Progenitor cell of endocrine pancreas (in vitro differentiated cells): ENCODE measurements at places on chromosomes 16 and 17.

- no peak for DNase-seq
Observed at GRCh38 chr16:88568710-88569613, 1.2 kb upstream of the ZC3H18 start.

- DNase-seq = no peak
Observed at GRCh38 chr17:74267987-74268499, 6.0 kb upstream of the DNAI2 start.

DNA sequence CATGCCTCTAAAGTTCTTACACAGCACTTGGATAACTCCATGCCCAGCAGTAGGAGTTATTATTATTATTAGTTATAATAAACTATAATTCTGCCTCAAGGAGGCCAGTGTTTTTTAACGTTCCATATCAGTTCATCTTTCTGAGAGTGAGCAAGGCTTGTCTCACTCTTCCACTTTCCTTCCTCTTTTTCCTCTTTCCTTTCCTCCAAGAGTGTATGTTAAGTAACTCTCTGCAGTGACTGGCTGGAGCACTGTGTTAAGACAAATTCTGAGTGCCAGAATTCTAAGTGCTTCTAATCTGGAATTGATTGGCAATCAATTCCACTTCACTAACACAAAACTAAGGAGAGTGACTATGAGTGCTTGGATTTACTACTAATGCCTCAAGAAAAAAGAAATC, 16.4 kb downstream of the CLEC19A start:
- DNase-seq = no peak

- DNase-seq = no peak
Observed at GRCh38 chr16:22328081-22328725, 31.0 kb downstream of the POLR3E start.

- DNase-seq = no peak
Observed at GRCh38 chr17:74042744-74043486, 160.6 kb upstream of the RPL38 start.

- no peak for DNase-seq
Observed at GRCh38 chr16:23128056-23128455, 21.2 kb downstream of the USP31 start.

GRCh38 chr17:67863624-67864247, 38.4 kb downstream of the BPTF start:
- DNase-seq = no peak

- no peak for DNase-seq
Observed at GRCh38 chr17:83146347-83146746, 66.9 kb downstream of the METRNL start.

DNA sequence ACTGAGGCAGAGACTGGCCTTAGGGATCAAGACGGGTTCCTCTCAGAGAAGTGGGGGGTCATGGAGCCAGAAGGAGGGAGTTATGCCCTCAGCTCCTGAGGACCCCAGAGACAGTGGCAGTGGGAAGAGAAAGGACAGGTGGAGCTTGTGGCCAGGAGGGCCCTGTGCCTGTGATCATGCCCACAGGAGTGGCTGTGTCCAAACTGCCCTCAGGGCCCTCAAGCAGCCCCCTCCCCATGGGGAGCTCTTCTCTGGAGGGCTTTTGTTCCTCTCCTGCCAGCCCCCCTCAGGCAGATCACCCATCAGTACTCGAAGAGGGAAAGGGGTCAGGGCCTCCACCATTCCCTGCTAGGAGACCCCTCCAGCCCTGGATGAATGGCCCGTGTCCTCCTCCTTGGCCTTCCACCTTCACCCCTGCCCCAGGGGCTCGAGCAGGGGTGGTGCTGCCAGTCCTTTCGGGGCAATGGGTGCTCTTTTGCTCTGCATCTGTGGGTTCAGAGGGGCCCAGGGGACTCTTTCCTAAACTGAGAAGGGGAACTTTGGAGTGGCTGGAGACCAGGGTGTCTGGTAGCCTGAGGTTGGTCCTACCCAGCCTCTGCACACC, 52.7 kb downstream of the BEAN1 start:
- no peak for DNase-seq

DNA sequence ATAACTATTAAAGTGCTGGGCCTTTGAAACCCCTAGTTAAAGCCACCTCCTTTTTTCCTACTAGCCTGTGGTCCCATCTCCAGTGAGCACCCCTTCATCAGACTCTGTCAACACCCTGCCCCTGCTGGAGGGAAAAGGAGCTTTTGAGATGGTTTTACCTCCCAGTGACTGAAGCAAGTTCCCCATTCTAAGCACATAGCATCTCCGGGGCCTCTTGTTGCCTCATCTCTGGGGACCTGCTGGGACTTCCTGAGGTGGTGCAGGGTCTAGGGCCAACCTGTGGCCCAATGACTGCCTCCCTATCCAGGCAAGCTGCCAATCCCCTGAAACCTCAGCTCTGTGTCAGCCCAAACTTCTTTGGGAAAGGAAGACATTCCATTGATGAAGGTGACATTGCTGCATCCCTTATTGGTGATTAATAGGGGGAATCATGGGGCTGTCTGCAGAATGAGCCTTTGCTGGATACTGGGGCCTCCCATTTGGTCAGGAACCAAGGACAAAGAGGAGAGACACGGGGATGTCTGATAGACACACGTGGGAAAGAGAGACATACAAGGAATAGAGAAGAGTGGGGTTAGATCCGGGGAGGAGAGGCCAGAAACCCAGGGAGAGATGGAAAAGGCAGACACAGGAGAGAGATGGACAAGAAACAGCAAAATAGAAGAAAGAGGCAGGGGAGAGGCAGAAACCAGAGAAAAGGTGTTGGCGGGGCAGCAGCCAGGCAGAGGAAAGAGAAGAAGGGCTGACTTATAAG, 2.4 kb downstream of the C1QL1 start:
- DNase-seq = no peak

DNA sequence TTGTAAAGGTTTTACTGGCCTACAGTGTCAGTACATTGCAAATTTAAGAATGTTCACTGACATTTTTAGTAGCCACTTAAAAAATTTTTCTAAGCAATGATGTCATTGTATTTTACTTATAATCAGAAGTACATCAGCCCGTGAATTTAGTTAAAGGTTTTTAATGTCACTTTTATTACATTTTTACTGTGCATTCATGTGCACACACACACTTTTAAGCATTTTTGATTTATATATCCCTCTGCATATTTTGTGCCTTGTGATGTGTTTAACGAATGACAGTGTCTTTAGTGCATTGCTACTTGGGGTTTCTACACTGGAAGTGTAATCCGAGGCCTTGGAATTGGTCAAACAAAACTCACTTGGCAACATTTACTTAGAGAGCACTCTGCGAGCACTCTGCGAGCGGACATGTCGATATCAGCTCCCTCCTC, 190.4 kb downstream of the WWOX start:
- no peak for DNase-seq

- DNase-seq = no peak
Observed at GRCh38 chr16:79519448-79519847, 81.1 kb downstream of the MAF start.

- no peak for DNase-seq
Observed at GRCh38 chr17:38575781-38576180, 30.0 kb downstream of the SRCIN1 start.

GRCh38 chr16:2232094-2232990, 3.9 kb upstream of the DNASE1L2 start:
- no peak for DNase-seq

DNA sequence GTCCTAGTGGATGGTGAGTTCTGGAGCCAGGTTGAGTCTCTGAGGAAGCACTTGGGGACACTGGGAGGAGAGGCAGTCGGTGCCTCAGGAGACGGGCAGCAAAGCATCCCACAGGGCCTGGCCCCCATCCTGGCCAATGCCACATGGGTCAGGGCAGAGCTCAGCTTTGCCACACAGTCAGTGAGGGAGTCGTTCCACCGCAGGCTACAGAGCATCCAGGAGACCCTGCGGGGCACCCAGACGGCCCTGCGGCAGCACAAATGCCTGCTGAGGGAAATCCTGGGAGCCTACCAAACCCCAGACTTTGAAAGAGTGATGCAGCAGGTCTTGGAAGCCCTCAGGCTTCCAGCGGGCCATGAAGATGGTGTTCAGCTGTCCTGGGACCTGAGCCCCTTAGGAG, 39.7 kb downstream of the PLD6 start:
- DNase-seq = no peak

DNA sequence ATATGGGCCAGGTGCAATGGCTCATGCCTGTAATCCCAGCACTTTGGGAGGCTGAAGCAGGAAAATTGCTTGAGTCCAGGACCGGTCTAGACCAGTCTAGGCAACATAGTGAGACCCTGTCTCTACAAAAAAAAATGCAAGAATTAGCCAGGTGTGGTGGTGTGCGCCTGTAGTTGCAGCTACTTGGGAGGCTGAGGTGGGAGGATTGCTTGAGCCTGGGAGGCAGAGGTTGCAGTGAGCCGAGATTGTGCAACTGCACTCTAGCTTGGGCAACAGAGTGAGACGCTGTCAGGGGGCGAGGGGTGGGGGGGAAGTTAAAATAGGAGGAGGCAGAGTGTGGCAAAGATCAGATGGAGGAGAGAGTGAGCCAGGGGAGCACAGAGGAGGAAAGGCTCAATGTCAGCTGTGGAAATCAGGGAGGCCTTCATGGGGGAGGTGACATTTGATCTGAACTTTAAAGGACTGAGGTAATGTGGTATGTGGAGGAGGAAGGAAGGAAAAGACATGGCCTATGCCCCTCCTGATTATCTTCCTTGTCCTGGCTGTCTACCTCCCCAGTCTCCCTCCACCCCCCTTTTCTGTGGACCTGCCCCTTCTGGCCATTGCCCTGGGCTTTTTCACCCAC, 4.7 kb upstream of the GOT2 start:
- DNase-seq = no peak

DNA sequence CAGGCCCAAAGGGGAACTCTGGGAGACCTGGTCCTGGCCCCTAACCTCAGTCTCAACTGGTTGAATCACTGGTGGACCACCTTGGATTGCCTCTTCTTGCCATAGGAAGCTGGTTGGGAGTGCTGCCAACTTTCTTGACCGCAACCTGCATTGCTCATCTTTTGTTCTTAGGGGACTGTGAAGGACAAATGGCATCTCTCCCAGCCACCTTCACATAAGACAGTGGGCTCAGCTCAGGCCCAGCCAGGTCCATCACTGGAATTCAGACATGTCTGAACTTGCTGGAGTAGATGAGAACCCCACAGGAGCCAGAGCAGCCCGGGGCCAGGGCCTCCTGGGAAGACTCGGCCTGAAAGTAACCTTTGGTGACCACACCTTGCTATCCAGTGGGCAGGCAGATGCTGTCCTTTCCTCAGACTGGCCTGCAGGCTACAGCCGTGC, 18.8 kb downstream of the ADORA2B start:
- DNase-seq = no peak

GRCh38 chr17:10713318-10713717, 15.9 kb downstream of the ADPRM start:
- DNase-seq = no peak

DNA sequence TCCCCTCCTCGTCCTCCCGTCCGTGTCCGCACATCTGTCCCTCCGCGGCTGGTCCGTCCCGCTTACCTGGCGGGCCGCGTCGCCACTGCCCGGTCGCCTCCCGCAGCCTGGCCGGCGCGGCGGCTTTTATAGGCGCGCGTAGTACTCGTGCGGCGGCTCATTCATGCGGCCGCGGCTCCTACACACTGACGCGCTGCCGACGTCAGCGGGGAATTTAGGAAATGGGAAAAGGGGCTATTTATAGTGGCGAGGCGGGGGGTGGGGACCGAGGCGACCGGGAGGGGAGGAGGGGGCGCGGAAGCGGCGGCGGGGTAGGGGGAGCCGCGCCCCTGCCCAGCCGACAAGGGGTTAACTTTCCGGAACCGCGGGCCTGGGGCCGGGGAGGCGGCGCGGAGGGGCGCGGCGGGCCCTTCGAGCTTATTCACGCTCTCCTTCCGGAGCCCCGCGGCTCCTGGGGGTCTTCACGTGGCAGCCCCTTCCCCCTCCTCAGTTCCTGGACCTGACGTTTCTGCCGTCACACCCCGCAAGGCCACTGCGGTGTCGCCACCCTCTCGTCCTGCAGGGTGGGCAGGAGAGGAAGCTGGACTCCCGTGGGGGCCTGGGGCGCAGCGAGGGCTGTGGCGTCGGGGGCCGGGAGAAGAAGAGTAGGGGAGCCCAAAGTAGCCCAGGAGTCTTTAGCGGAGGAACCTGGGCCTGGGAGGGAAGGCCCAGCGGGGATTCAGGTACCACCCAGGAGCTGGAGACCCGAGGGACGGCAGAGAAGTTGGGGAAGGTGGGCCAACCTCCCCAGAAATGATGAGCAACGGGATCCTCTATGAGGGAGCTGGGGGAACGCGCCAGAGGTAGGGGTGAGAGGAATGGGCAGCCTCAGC, 3.6 kb upstream of the HIC1 start:
- DNase-seq = no peak

DNA sequence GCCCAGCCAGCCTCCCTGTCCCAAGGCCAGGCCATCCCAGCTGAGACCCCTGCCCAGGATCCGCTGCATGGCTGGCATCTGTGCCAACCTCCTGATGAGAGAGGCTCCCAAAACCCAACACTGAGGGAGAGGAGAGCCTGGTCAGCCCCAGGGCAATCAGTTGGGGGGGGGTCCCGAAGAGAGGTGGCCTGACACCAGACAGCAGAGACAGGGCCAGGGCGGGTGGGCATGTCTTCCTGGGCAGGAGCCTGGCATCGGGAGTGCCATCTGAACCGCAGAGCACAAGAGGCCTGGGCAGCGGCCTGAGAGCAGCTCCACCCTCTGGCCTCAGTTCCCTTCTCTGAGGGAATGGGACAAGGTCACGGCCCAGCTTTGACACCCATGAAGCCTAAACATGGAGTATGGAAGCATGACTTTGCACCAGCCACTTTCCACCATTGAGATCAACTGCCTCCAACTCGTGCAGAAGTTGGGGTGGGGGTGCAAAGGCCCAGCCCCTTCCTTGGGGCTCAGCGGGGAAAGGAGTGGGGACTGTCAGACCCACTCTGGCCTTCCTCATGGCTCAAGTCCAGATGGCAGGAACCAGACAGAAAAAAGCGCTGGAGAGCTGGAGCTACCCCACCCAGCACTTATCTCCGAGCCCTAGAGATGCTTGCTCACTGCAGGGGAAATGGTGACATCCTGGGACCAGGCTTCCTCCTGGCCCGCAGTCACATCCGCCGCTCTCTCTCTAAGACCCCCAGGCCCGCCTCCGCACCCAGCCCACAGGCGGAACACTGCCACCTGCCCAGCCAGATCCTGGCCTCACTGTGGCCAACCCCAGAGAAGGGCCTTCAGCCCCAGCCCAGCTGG, 9.7 kb downstream of the RHBDF2 start:
- no peak for DNase-seq

DNA sequence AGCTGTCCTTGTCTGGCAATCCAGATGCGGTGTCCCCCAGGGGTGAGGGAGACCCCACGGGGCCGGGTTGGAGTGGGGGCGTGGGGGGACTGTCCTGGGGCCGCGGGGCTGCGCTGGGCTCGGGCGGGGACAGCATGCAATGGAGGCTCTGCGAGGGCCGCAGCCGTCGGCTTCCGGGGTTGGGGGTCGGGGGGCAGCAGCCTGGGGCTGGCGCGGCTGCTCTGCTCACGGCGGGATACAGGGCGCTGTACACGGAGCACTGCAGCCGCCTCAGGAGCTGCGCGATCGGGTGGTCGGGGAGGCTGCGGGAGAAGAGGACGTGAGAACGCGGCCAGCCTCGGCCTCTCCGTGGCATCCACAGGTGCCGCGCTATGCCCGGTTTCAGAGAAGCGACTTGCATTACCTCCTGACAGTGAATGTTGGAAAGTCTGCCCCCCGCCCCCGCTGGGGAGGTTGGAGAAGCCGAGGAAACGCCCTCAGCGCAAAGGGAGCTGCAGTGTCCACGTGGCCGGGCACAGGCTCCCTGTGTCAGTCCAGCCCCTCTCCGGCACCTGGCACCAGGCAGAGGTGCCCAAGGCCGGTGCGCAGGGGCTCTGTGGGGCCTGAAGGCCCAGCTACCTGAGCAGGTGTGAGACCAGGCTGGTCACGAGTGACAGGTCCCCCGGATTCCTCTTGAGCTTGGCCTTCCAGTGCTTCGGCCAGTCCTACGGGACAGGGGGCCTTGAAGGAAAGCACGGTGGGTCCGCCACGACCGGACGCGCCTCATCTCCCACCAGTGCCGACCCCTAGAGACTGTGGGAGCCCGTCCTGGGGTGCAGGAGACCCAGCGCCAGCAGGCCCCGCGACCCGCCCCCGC, 9.4 kb upstream of the SPATA2L start:
- DNase-seq = no peak
